ENCODE measurements at places on chromosomes 12 and 14.

DNA sequence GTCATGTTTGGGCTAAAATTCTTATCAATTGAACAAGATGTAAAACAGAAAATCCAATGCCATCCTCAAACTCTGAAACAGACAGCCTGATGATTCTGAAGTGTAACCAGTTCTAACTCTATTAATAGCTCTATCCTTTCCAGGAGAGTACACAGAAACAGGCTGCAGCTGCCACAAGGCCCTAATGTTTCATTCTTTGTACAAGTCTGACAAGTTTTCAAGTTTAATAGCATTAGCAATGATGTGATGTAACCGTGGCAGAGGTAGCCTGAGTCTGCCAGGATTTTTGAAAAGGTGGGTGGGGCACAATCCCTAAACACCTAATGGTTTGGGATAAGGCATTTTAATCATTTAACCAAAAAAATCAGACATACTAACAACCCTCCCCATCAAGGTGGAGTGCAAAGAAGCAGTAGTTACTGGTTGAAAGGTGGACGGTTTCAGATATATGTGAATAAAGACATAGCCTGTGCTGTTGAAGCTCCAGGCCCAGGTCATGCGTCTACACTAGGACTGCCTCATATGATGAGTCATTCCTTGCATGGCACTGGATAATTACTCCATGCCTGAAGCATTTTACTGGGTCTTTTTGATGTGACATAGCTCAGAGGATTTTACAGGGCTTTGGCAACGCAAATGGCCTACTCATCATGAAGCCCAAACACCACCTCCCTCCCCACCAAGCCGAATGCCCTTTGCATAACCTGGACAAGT, 145.1 kb upstream of the GRIP1 start:
- no peak for DNase-seq

- DNase-seq = no peak
Observed at GRCh38 chr14:24576771-24577170, 721 bp upstream of the CTSG start.

DNA sequence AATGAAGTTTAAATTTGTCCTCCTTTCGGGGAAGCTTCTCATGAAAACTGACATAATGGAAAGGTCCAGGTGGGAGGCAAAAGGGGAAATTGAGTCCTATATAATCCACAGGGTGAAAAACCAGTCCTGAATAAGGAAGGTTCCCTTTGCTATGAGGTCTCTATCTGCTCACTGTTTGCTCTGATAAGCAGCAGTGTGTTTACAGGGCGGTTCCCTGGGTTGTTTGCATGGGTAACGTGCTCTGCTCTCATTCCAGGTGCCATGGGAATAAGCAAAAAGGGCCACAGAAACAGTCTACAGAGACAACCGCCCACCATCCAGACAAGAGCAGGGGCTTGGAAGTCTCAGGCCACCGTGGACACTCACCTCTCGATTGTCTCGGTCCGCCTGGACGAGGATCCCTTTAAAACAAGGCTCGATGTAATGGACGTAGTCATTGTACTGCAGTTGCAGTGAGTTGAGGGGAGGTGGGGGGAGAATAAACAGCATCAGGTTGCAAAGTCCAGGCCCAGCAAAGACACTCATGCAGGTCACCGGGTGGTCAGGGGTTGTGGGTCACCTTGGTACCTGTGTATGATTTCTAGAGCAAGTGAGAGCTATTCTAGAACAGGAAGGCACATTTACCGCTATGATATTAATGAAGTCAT, 32.7 kb downstream of the CACNA2D4 start:
- no peak for DNase-seq

DNA sequence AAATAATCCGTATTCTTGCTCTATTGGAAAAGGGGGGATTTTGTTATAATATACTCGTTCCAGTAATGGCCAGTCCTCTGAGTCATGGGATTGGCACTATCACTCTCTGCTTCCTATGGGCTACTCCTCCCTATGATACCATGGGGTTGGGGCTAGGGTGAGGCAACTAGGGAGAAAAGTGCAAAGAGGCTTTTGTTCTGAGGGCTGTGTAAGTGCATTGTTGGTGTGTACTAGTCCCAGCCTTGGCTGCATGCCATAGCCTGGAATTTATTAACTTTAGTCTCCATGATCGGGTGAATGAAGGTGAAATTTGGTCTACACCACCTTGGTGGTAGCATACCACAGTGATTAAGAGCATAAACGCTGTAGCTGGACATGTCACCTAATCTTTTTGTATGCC, 247.6 kb downstream of the RPAP3 start:
- no peak for DNase-seq

GRCh38 chr14:72786378-72787350, 107.2 kb downstream of the DPF3 start:
- no peak for DNase-seq

DNA sequence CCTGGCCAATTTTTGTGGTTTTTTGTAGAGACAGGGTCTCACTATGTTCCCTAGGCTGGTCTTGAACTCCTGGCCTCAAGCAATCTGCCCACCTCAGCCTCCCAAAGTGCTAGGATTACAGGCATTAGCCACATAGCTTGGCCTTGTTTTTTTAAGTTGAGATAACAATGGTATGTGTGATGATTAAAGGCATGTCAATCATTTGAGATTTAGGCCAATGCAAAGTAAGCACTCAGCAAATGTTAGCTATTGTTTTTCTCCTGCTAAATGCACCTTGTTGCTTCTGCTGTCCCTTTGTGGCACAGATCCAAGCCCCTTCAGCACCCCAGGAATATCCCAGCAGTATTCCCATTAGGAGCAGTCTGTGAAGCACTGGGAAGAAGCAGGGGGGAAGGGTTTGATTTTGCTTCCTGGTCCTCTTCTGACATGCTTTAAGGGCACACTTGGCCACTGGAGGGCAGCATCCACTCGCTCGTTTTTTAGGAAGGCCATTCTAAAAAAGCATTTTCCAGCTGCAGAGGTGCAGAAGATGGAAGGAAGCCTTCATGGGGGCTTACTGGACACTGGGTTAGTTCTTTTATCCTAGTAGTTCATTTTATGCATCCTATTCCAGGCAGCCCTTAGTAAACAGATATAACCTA, 70.2 kb upstream of the ZFP36L1 start:
- peak; percentile 79 for DNase-seq

GRCh38 chr12:105083551-105084105, 630 bp downstream of the ALDH1L2 start:
- DNase-seq = no peak

DNA sequence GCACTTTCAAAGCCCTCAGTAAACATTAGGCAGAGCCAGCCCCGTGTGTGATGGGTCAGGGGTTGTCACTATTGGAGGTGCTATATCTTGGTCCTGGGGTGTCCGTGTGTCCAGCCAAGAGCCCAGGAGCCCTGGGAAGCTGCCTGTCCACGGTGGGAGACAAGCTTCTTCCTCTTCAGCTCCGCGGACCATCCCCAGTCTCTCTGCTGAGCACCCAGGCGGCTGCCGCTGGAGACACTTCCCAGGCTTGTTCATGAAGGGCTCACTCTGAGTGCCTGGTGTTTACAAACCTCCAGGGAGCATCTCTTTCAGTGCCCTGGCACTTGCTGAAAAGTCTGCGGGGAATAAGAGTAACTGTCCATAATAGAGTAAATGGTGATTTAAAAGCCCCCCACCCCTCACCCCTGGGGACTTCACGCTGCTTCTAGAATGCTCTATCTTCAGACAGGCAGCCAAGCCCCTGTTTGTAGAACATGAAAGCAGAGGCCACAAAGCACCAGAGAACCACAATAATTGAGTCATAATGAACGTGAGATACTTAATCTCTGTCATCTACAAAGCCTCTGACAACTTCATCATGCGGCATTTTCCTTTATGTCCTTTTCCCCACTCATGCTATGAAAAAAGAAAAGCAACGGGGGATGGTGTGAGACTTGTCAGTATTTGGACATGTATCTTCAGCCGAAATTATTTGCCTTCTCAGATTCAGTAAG, 178.6 kb downstream of the TMEM132C start:
- no peak for DNase-seq

DNA sequence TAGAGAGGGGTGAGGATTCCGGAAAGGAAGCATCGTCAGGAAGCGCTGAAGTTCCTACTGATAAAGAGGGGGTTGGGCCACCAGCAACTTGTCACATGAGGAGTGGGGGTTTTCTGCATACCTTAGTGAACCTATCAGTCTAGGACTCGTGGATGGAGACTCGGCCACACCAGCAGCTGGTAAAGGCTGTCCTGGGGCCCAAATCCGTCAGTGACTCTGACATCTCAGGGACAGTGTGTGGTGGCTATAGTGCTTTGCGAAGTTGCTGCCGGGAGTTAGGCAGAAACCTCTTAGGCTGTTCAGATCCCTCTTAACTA, 16.4 kb downstream of the RNASE2 start:
- no peak for DNase-seq

DNA sequence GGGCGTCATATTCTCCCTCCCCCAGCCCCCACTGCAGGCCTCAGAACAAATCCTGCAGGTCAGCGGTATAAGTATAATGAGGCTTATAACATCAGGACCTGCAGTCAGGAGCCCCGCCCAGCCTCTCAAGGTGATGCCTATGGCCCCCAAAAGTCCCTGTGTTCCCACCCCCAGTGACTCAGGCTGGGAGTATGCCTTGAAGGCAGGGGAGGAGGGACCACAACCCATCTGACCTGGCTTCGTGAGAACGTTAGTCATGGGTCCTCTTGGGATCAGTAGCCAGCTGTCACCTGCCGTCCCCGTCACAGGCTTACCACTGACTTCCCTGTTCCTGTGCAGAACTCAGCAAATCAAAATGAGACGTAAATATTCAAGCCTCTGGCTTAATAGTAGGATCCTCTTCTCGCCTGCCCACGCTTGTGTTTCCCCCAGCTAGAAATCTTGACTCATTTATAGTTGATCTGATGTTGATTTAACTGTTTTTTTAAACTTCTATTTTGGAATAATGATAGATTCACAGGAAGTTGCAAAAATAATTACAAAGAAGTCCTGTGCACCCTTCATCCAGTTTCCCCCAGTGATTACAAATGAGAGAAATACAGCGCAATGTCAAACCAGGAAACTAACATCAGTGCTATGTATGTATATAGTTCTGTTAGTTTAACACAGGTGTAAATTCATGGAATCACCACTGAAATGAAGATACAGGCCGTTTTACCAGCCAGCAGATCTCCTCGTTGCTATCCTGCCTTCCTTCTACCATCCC, 107.5 kb downstream of the ADGRD1 start:
- no peak for DNase-seq

DNA sequence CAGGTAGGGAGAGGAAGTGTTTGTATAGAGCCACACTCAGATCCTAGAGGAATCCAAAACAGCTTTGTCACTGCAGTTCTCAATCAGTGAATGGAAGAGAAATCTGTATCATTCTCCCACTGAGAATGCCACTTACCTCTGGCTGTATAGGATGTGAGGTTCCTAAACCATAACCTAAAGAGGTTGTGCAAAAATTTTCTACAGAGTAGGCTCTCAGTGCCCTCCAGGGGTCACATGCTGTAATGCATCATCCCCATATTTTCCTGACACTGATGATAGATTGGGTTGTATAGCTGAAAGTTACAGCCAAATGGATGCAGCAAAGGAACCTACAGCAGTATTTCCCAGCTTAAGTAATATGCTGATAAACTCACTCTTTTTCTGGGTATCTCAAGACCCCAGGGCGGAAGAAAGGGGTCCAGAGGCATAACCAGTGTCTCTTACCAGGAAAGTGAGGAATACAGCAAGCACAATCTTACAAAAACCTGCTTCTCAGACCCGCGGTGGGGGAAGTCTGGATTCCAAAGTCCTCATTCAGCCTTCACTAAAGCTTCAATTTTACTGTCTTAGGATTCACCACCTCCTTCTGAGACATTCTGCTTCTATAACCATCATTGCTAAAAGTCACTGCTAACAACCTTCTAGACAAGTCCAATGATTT, 3.8 kb downstream of the BCDIN3D start:
- DNase-seq = peak; percentile 40

GRCh38 chr12:103301642-103302591, 193.9 kb downstream of the C12orf42 start:
- no peak for DNase-seq

- peak; percentile 81 for DNase-seq
Observed at GRCh38 chr14:99266181-99267178, 5.5 kb downstream of the BCL11B start.

GRCh38 chr12:93181409-93181965, 196.2 kb upstream of the NUDT4 start:
- no peak for DNase-seq

- DNase-seq = no peak
Observed at GRCh38 chr12:16437926-16438325, 90.5 kb downstream of the MGST1 start.

DNA sequence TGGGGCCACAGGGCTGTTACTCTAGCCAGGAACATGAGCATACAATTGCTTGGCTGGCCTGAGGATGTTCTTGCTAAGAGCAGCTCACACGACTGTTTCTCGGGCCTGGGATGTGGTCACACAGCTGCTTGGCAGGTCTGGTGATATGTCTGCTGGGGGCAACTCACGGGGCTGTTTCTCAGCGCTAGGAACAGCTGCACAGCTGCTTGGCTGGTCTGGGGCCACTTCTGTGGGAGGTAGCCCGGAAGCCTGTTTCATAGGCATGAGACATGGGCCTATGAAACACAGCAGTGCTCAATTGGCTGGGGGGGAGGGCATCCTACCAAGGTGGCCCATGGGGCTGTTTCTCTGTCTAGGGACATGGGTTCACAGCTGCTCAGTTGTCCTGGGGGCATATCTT, 73.4 kb upstream of the DDHD1 start:
- DNase-seq = no peak

All from GM20000 (cell line).